Panc1 (cell line): ENCODE measurements at places on chromosomes 7 and 10.

DNA sequence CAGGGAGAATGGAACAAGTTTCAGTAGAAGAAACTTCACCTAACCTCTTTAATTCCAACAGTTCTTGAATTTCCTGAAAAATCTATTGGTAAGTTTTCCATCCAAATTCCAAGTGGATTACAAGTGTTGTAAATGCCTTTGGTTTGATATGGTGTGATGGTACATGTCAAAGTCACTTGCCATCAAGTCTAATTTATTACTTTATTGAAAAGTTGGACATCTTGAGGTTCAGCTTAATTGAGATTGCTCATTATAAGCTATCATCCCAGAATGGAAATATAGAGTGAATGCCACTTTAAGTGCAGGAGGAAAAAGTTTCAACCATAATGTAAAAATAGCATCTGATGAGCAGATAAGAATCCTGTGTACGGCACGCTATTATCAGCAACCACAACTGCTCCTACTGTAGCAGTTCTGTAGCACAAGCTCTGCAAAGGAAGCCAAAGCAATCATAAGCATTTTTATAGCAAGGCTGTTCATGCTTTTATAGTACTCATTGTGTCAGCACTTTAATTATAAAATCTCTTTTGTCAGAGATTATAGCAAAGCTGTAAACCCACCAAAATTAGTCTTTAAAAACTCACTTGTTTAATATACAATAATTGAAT is 991.8 kb upstream of the PHF14 start:
- DNase-seq: no peak

DNA sequence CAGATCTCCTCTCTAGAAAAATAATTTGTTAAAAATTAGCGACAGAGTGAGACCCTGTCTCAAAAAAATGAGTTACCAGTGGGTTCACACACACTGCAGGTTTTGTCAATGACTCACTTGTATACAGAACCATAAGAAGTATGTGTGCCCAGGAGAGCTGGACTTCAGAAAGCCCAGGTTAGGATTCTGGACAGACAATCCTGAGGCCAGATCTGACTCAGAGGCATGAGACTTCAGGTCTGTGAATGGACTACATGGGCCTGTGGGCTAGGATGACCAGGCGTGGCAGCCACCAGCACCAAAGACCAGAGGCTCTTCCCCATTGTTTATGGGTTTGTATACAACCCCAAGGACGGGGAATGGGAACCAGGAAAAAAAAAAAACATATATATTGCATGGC is 9.3 kb upstream of the ZNF438 start:
- no peak for DNase-seq

GRCh38 chr7:155785536-155785935 is 26.7 kb downstream of the SHH start:
- DNase-seq: no peak

DNA sequence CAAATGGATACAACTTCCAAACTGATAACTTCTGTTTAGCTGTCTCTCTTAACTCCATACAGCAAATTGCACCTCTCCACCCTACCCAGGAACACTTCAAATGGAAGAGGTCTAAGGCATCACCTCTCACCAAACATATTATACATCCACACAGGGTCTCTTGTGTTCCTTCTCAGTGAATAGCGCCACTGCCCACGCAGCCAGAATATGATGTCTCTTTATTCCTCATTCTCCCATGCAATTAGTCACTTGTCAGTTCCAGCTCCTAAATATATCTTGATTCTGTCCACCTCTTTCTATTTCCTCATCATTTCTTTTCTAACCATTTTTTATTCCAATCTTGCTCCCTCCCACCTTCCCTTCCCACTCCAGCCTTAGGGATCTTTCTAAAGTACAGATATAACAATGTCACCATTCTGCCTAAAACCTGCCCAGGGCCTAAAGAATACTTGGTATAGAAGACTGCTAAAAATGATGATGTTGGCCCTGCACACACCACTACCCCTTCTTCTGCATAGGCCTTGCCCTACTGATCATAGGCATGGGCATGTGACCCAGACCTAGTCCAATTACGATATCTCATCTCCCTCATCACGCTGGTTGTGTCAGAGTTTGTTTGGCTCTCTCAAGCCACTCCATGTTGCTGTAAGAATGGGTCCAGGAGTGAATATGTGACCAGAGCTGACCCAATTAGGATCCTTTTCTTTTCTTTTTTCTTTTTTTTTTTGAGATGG is 5.7 kb upstream of the TSPAN14 start:
- no peak for DNase-seq

DNA sequence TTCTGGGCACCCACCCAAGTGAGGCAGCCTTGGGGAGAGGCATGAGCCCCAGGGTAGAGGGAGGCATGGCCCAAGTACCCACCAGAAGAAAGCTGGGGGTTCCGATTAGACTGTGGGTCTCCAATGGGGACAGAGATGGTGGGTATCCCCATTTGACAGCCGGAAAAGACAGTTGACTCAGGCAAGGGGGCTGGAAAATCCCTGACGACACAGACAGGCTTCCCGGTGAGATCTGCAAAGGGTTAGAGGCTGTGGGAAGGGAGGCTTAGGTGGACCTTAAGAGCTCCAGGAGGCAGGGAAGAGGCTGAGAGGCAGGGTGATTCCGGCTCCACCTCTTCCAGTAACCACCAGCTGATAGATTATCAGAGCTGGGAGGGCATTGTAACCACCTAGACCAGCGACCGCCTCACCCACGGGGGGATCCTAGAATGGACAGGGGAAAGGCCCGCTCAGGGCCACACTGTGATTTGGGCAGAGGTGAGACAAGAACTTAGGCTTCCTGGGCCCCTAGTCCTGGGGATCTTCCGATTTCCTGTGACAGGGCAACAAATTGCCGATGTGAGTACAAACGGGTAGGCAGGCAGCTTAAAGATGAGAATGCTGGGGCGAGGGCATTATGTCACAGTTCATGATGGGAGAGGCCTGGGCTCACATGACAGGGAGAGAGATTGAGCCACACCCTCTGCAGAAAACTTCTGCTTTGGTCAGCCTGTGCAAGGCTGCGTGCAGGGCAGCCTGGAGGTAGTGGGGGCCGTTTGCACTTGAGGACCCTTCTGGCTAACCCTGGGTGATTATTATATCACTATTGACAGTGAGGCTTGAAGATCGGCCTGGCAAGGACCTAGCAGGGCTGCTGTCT is 5.4 kb downstream of the TBATA start:
- no peak for DNase-seq

GRCh38 chr10:132810807-132811700 is 25.1 kb upstream of the NKX6-2 start:
- no peak for DNase-seq

- no peak for DNase-seq
These were observed 148.8 kb downstream of the NPSR1 start for GRCh38 chr7:34806831-34807230.

- peak; percentile 20 for DNase-seq
These were observed 29.0 kb upstream of the WDFY4 start for GRCh38 chr10:48655411-48656240.

- DNase-seq: no peak
These were observed 63.0 kb downstream of the RALA start for GRCh38 chr7:39686261-39686924.

GRCh38 chr10:17200001-17200911 is 1.2 kb downstream of the TRDMT1 start:
- no peak for DNase-seq

GRCh38 chr7:1713502-1714484 is 43.7 kb downstream of the ELFN1 start:
- no peak for DNase-seq

- no peak for DNase-seq
These were observed 9.0 kb upstream of the ADCYAP1R1 start for GRCh38 chr7:31043051-31043471.

- DNase-seq: no peak
These were observed 371.9 kb upstream of the SHH start for GRCh38 chr7:156184164-156184563.

DNA sequence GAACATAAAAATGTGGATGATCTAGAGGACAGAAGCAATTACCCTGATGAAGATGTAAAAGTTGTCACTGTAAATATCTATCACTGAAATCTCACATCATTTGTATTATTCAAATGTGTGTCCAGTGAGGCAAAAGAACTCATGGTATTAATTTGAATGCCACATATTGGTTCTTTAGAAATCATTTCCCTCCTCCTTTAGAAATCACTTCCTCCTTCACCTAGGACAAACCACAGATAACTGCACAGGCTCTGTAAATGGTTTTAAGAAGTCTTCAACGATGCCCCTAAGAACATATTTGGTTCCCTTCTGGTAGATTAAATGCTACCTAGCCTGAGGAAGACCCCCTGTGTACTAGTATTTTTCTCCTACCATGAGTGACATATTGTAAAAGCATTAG is 33.1 kb upstream of the ZNF518A start:
- DNase-seq: no peak
